ENCODE measurements at places on chromosomes 12 and 14. TPM values are rescaled to one million over a fixed set of nuclear protein-coding genes. Genes with fewer than 3 reads are reported as not detected.

DNA sequence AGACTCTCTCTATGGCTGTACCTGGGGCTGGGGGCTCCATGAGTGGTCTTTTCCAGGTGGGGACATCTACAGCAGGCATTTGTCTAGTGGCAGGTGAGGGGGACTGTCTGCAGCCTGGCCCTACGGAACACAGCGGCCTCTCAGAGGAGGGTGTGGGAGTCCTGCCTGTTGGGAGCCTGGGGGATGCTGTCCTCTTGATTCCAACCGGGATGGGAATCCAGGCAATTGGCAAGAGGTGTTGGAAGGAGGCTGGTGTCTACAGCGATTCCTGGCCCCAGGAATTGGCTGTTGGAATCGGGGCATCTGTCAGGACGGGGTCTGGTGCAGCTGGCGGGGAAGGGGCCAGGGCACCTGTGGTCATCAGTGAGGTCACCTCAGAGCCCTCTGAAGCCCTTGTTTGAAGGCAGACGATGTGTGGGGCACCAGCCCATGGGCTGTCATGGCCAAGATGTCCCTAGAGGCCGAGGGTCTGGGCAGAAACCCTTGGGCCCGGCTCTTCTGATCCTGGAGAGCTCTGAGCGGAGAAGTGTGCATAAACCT, 386.3 kb downstream of the TMEM121 start:
- no peak for DNase-seq

GRCh38 chr14:103123634-103124500, 606 bp downstream of the TNFAIP2 start:
- no peak for DNase-seq

AGAP2 gene
- 28.2 TPM for total RNA-seq

- DNase-seq, result peak; percentile 95
These were observed at the start of gene EGLN3 for GRCh38 chr14:33950320-33951182. Gene EGLN3 (minus strand): TSS chr14:33951074. CDS start chr14:33950752, 322 bp downstream.

EPYC gene
- not detected for total RNA-seq
